Activated CD4-positive, alpha-beta T cell treated with anti-CD3 and anti-CD28 coated beads, Interleukin-2, amount 50 U/mL, for 24 hours (primary cell): ENCODE measurements at places on chromosomes 11 and 22.

DNA sequence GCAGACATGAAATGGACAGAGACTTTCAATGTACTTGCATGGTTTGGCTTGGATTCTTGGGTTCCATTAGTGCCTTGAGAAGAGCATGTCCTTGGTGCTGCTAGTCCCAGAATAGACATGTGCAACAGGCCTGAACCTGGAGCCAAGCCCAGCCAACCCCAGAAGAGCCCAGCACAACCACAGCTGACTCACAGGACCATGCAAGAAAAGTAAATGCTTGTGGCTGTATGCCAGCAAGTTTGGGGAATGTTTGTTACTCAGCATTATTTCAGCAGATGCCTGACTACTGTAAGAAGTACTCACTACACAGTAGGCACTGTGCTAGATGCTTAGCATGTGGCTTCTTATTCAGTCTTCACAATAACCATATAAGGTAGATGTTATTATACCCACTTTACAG, 39.2 kb upstream of the HMGXB4 start:
- DNase-seq: no peak

- DNase-seq: no peak
These were observed 18.1 kb upstream of the HSPA8 start for GRCh38 chr11:123080015-123080414.

DNA sequence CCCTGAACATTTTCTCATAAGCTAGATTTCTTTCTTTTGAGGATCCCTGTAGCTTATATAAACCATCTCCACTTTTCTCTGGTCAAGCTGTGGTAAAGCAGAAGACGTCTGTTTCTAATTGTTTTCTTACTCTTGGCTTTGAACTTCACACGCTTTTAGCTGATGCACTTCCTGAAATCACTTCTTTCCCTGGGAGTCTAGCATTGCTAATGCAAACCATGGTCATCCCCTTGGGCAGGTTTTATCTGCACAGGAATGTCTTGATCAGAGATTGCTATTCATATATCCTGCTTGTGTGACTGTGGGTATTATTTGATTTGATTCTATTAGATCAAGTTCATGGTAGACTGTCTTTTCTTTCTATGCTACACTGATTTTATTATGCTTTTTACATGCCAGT, 199.2 kb upstream of the POU2AF2 start:
- DNase-seq: no peak

DNA sequence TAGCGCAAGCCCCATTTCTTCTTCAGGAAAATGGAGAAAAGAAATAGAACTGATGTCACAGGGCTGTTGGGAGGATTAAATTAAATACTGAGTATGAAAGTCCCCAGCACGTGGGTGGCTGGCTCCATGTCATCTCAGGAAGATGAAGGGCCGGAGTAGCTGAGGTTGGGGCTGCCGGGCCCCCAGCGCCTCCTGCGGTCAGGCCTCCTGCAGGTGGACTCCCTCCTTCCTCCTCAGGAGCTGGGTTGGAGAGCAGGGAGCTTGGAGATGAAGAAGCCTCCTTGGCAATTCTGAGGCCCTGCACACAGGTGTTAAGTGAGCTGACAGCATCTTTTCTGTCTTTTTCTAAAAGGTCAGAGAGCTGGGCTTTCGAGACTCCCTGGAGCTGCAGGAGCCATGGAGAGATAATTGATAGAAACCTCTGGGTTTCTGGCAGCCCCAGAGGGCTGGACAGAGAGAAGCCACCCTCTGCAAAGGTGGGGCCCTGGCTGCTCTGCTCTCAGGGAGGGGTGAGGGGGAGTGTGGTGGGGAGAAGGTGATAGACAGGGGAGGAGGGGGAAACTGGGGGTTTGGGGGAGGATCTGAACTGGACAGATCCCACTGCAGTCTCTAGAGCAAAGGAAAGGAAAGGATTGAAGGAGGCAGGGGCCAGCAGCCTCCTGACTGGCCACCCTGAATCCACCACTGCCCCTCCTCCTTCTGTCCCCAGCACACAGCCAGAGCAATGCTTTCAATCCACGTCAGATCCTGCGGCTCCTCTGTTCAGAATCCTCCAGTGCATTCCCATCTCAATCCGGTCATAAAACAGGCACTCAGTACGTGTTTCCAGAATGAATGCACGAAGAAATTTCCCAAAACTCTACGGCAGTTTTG, 210.8 kb downstream of the CEP164 start:
- DNase-seq: no peak

DNA sequence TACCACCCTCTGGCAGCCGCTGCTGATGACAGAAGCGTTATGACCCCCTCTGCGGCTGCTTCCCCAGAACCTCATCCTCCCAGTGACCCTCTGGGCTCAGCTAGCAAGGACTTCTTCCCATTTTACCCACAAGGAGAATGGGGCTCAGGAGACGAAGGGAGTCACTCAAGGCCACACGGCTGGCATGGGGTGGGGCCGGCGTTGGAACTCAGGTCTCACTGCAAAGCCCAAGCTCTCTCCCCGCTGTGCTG, 16.8 kb upstream of the SUN2 start:
- DNase-seq: no peak

DNA sequence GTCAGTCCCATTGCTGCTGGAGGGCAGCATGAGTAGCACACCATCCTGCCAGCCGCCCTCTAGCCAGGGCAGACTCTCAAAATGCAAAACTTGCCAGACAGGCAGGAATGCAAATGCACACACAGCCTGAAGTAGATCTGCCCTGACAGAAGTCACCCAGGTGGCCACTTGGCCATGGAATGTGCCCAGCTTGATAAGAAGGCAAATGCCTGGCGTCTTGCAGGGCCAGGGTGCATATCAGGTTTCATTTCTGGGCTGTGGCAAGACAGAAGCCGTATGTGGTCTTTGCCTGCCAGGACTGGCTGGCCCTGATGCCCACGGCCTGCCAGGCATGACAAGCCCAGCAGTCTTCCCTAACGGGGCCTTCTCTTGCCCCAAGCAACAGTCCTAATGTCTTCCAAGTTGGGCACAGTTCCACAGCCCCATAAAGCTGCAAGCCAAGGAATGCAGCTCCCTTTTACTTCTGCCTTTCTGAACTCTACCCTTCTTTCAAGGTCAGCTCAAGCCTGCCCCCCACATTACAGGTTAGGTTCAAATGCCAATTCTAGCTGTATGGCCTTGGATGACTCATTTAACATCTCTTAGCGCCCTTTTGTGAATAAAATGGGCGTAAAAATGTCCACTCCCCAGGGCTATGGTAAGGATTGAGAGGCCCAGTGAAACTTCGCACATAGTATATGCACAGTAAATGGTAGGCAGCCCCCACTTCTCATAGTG, 29.7 kb downstream of the POU2AF3 start:
- DNase-seq: no peak

- no peak for DNase-seq
These were observed 31.4 kb upstream of the GLYAT start for GRCh38 chr11:58763120-58763490.

- DNase-seq: peak; percentile 35
These were observed 48.1 kb downstream of the CBL start for GRCh38 chr11:119254239-119254638.

DNA sequence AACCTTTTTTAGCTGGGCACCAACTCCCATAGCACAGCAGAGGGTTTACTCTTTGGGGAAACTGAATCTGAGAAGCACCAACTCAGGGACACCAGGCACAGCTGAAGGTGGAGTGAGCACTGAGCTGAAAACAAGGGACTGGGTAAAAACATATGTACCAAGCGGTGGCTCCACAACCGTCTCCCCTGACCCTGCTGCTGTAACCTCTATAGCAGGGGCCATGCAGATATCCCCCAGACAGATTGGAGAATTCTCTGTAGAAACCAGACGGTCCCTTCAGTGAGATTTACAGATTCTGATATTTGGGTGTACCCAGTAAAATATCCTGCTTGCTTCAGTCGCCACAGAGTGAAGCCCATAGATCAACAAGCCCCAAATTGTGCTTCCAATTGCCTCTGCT, 4.3 kb upstream of the SNX32 start:
- DNase-seq: no peak

DNA sequence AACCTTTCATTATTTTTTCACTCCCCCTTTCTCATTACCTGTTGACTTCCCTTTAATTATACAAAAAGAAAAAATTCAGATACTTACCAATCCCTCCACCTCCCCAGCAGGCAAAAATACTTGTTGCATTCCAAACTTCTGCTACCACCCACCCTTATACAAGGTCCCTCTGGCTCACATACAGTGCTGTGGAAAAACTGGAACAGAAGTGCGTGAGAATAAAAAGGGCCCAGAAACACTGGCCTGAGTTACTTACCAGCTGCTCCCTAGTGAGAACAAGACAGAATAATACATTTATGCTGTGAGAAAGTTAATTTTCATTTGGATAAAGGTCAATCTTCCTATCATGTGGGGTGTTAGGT, 46.9 kb upstream of the RAPSN start:
- DNase-seq: no peak

- DNase-seq: no peak
These were observed 57.5 kb downstream of the RPL27A start for GRCh38 chr11:8740129-8740528.

DNA sequence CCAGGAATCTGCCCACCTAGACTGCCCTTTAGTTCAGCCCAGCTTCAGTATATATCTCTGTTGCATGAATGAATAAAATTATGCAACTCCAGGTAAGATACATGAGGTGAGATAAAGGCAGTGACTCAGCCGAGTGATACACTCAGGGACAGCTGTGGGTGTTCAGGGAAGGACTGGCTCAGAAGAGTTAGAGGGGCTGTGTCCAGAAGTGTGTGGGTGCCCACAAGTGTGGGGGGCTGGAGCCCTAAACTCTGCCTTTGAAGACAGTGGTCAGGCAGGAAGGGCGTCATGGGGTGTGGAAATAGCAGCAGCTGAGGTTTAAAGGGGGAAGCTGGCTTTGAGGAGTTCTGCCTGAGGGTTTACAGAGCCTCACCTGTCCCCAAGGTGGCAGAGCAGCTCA, 8.3 kb downstream of the FTH1 start:
- no peak for DNase-seq

DNA sequence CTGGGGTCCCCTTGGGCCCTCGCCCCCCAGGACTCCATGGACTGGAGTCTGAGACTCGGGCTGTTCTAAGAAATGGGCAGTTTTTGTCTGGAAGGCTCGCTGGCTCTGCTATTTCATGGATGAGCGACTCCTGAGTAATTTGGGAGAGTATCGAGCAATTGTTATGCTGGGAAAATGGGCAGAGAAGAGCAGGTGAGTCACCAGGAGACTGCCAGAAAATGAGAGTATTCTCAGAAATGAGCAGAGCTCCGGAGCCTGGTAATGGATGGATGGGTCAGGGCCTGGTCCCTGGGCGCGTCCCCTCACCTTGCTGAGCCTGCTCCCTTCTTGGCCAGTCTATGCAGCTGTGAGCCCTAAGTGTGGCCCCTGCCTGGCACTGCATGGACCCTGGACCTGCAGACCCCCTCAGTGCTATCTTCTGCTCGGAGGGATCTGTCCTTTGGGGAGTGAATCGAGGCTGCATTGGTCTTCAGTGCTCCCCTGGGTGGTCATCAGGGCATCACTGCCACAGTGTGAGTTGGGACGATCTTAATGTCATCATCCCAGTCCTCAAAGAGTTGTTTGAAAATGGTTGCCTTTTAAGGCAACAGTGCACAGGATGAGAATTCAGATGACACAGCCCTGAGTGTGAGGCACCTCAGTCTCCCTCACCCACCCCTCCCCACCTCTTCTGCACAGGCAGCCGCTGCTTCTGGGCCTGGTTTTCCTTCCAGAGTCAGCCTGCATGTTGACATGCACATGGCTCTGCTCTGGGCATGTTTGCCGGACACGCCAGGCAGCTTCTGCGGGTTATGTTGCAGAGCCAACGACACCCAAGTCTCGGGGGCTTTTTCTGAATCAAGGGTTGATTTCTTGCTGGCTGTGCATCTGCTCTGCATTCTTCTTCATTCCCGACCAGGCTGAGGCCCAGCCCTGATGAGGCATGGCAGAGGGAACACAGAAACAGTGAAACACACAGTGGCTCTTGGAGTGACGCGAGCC, 519.0 kb downstream of the TBC1D22A start:
- DNase-seq: no peak

- DNase-seq: no peak
These were observed 106.9 kb downstream of the ZBTB16 start for GRCh38 chr11:114166362-114166761.

- DNase-seq: no peak
These were observed 34.5 kb downstream of the TENM4 start for GRCh38 chr11:79406376-79406775.

GRCh38 chr22:34475886-34476285, 555.6 kb upstream of the LARGE1 start:
- no peak for DNase-seq

DNA sequence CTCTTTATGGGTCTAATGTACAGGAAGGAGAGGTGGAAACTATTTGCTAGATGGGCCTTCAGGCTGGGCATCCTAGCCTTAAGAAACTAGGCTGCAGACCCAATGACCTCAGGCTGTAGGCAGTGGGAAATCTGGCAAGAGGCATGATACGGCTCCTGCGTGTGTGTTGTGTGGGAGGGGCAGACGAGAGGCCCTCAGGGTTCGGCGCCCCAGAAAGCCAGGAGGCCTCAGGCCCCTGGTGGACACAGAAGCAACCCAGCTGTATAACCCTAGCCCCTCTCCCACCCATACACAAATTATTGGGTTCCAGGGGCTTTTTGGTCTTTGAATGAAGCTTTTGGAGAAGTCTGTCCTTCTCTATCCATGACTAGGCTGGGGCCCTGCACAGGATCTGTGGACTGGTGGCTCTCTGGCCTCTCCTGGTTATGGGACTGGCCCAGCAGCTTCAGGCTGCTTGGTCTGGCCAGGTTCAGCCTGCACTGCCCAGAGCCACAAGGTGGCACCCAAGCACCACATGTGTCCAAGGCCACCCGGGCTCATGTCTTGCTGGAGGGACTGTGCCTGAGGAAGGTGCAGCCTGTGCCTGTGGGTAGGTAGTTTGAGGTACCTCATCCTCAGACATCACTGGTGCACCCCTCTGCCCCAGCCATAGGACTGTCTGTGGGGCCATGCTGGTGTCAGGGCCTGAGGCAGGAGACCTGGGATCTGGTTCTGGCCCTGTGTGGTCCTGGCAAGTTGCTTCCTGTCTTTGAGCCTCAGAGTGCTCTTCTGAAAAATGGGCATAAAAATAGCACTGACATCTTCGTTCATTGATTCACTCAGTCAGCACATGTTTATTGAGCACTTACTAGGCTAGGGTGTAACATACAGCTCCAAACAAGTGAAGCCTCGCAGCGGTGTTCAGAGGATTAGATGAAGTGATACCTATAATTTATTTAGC, 87.5 kb downstream of the RRM1 start:
- DNase-seq: no peak

- DNase-seq: no peak
These were observed 47.8 kb upstream of the CLDN5 start for GRCh38 chr22:19571995-19572394.

GRCh38 chr22:22161924-22162851, 82.4 kb upstream of the VPREB1 start:
- no peak for DNase-seq

- no peak for DNase-seq
These were observed 197.8 kb downstream of the ETS1 start for GRCh38 chr11:128389461-128389976.
